ENCODE measurements at places on chromosomes 4 and X.

GRCh38 chr4:91488946-91489345 is 814.8 kb upstream of the GRID2 start:
- no peak for DNase-seq

GRCh38 chrX:10467793-10468192 is 152.6 kb downstream of the MID1 start:
- H3K27ac ChIP-seq, result no peak overlapping the region
- no peak for DNase-seq
- H3K27me3 ChIP-seq, result no peaks in the 10 kb centered on the region
- peaks cover 21% of the 10 kb centered on the region for H3K36me3 ChIP-seq
- peaks cover 2% of the 10 kb centered on the region for H3K4me1 ChIP-seq
- H3K4me3 ChIP-seq, result no peak overlapping the region

GRCh38 chr4:5976431-5976830 is 41.8 kb downstream of the C4orf50 start:
- no peaks in the 10 kb centered on the region for H3K36me3 ChIP-seq
- no peak overlapping the region for H3K4me3 ChIP-seq
- no peak for DNase-seq
- H3K4me1 ChIP-seq, result no peaks in the 10 kb centered on the region
- H3K27ac ChIP-seq, result no peak overlapping the region
- peaks cover 27% of the 10 kb centered on the region for H3K27me3 ChIP-seq

GRCh38 chr4:37001688-37002436 is 242.7 kb upstream of the NWD2 start:
- H3K27ac ChIP-seq, result no peak overlapping the region
- no peaks in the 10 kb centered on the region for H3K27me3 ChIP-seq
- DNase-seq, result no peak
- no peaks in the 10 kb centered on the region for H3K36me3 ChIP-seq
- no peak overlapping the region for H3K4me3 ChIP-seq

DNA sequence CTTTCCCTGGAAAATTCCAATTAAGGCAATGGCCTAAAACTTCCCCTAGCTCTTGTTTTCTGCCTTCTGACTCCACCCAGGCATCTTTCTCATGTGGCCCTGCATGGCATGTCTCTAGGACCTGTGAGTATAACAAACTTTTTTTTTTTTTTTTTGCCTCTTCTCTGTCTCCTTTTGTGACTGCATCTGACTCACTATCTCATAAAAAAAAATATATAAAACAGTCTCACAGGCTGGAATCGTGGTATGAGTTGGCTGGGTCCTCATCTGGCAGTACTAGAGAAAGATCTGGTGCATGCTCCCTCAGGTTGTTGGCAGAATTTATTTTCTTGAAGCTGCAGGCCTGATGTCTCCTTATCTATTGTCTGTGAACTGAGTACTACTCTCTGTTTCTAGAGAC is 313.9 kb downstream of the TECRL start:
- H3K27me3 ChIP-seq, result no peaks in the 10 kb centered on the region
- no peak overlapping the region for H3K4me3 ChIP-seq
- H3K36me3 ChIP-seq, result no peaks in the 10 kb centered on the region
- no peak overlapping the region for H3K27ac ChIP-seq

DNA sequence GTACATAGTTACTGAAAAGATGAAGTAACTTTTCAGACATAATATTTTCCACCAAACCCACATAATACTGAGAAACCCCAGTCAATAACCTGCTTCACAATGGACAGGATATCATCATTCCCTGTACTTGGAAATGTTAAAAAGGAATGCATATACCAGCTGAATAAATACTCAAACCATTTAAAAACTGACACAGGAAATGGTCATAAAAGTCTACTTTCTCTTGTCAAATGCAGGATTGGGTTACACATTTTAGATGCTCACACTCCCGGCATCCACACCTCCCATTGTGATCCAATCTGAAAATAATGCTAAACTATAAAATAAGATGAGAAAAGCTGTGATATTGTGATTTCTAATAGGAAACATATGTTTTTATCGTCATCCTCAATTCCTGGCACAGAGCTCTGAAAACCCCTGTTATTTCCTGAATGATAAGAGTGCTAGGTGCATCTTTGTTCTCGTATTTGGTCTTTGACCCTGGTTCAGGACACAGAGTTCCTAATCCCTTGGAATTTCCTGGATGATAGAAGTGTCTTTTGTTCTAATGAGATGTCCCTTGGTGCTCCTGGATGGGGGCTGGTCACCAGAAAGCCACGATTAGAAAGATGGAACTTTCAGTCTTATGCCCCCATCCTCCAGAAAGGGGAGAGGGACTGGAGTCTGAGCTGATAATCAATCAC is 821.3 kb downstream of the TRIML1 start:
- H3K4me3 ChIP-seq, result no peak overlapping the region
- no peak for DNase-seq
- H3K36me3 ChIP-seq, result peaks cover 2% of the 10 kb centered on the region
- no peak overlapping the region for H3K27ac ChIP-seq
- peaks cover 3% of the 10 kb centered on the region for H3K27me3 ChIP-seq

DNA sequence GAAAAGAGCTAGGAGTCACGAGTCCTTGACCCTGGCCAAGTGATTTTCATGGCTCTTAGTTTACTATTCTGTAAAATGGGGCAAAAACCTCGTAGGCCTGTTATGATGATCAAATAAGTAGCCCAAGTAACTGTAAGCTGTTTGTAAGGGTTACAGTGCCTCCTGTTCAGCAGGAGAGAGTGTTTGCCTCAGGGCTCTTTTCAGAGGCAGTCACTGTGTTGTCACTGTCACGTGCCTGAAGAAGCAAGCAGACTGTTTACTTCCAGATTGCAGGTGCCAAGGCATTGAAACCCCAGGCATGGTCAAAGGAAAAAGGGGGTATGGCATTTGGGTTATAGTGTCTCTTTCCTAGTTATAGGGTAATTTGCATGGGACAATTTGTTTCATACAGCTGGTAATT is 4.5 kb downstream of the RAB39B start:
- DNase-seq, result no peak
- no peak overlapping the region for H3K4me3 ChIP-seq
- peaks cover 7% of the 10 kb centered on the region for H3K4me1 ChIP-seq
- H3K36me3 ChIP-seq, result peaks cover 2% of the 10 kb centered on the region
- H3K27me3 ChIP-seq, result no peaks in the 10 kb centered on the region

GRCh38 chrX:1392376-1393068 is 609 bp upstream of the SLC25A6 start:
- peaks cover 25% of the 10 kb centered on the region for H3K36me3 ChIP-seq
- peak; percentile 50 for DNase-seq
- H3K4me3 ChIP-seq, result peak overlapping the region; percentile 94
- peak overlapping the region; percentile 94 for H3K27ac ChIP-seq
- no peaks in the 10 kb centered on the region for H3K27me3 ChIP-seq

- H3K4me1 ChIP-seq, result peaks cover 2% of the 10 kb centered on the region
- no peak overlapping the region for H3K27ac ChIP-seq
- no peaks in the 10 kb centered on the region for H3K36me3 ChIP-seq
- no peak for DNase-seq
These were observed 11.3 kb downstream of the ARL13A start for GRCh38 chrX:100980608-100981497.

- H3K27me3 ChIP-seq, result no peaks in the 10 kb centered on the region
- H3K27ac ChIP-seq, result no peak overlapping the region
- DNase-seq, result no peak
These were observed 1344.0 kb downstream of the FSTL5 start for GRCh38 chr4:160819791-160820190.

DNA sequence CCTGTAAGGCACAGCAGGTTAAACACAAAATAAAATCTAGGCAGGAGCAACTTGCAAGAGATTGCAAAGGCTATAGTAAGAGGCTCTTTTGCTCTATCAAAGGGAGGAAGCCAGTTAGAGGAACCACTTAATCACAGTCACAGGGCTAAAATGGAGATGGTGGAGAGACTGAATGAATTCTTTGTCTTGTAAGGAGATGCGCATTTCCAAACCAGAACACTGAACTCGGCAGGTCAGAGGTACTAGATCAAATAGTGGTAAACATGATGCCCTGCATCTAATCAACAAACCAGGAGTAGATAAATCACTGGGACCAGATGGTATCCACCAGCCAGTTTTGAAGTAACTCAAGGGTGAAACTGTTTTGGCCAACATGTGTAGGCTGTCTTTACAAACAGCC is 55.8 kb downstream of the GPC4 start:
- no peak for DNase-seq
- no peak overlapping the region for H3K27ac ChIP-seq
- H3K4me3 ChIP-seq, result no peak overlapping the region
- no peaks in the 10 kb centered on the region for H3K27me3 ChIP-seq
- no peaks in the 10 kb centered on the region for H3K36me3 ChIP-seq

- no peak overlapping the region for H3K4me3 ChIP-seq
- peaks cover 9% of the 10 kb centered on the region for H3K4me1 ChIP-seq
- H3K27me3 ChIP-seq, result no peaks in the 10 kb centered on the region
These were observed 342.7 kb upstream of the PABPC4L start for GRCh38 chr4:134544303-134544770.

GRCh38 chr4:2689825-2690700 is 66.1 kb downstream of the TNIP2 start:
- H3K4me1 ChIP-seq, result peaks cover 1% of the 10 kb centered on the region
- no peaks in the 10 kb centered on the region for H3K27me3 ChIP-seq
- H3K4me3 ChIP-seq, result no peak overlapping the region

- no peaks in the 10 kb centered on the region for H3K4me1 ChIP-seq
- H3K36me3 ChIP-seq, result no peaks in the 10 kb centered on the region
- H3K4me3 ChIP-seq, result no peak overlapping the region
- DNase-seq, result no peak
- peaks cover 3% of the 10 kb centered on the region for H3K27me3 ChIP-seq
- H3K27ac ChIP-seq, result no peak overlapping the region
These were observed 1176.7 kb downstream of the NLGN4X start for GRCh38 chrX:5051831-5052491.

DNA sequence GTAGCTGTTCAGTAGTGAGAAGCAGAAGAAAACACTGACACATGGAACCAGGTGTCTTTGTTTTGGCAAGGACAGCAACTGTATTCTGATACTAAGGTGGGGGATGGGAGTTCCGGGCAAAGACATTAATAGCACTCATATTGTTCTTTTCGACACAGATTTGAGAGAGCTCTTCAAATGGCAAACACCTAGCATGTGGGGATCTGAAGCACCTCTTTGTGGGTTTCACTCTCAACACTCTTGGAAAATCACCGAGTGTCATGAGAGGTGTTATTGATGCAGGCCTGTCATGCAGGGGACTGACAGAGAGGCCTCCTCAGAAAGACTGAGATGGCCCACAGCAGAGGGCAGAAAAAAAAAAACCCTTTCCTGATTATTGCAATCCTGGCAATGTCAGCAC is 228.4 kb upstream of the VCX start:
- no peak overlapping the region for H3K27ac ChIP-seq
- H3K27me3 ChIP-seq, result peaks cover 3% of the 10 kb centered on the region
- no peaks in the 10 kb centered on the region for H3K36me3 ChIP-seq
- H3K4me1 ChIP-seq, result no peaks in the 10 kb centered on the region

DNA sequence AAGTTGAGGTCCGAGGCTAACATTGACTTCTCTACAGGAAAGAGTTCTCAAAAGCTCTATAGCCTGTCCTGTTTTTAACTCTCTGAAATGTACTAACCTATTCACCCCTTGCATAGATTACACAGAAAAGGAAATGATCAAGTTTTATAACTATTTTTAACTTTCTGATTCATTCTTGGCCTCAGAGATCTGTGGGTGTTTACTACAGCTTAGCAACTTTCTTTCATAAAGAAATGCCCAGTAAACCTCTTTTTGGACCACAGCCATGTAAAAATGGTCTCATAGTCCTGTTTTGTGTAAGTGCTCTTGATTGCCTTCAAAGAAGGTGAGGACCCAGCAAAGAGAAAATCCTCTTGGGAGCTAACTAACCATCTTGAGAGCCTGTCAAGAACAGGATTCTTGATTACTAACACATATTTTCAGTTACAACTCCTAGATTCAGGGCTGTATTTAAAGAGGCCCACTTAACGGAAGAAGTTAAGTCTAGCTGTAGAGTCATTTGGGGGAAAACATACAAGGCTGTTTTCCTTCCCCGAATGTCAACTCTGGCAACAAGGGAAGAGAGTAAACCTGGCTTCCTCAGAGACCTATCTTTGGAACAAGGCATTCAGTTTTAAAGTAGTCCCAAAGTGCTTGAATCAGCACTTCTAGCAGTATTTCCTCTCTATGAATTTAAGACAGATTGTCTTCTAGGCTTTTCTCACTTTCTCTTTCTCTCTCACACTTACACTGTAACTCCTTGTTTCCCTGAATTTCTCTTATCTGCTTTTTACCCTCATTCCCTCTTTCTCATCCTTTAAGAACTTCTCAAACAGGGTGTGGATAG is 78.2 kb downstream of the IL21 start:
- no peak overlapping the region for H3K4me3 ChIP-seq
- H3K4me1 ChIP-seq, result peaks cover 6% of the 10 kb centered on the region
- H3K36me3 ChIP-seq, result no peaks in the 10 kb centered on the region
- H3K27me3 ChIP-seq, result no peaks in the 10 kb centered on the region
- no peak overlapping the region for H3K27ac ChIP-seq
- no peak for DNase-seq

- no peak overlapping the region for H3K27ac ChIP-seq
- no peak overlapping the region for H3K4me3 ChIP-seq
- no peaks in the 10 kb centered on the region for H3K36me3 ChIP-seq
- H3K27me3 ChIP-seq, result no peaks in the 10 kb centered on the region
- DNase-seq, result no peak
These were observed 193.6 kb upstream of the BANK1 start for GRCh38 chr4:101596781-101597552.

DNA sequence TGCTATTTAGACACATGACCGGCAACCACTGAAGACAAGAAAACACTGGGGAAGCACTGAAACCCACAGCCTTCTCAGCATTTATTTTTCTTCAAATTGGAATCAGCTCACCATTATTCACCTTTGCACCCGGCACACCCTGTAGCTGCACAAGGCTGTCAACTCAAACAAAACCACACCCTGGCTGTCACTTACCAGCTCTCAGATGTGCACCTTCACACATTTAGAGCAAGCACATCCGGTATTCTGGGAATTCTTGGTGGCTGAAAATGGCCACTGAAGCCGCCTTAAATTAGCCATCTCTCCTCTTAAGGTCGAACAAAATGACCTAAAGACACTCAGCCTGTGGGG is 5.9 kb downstream of the ZFYVE28 start:
- no peaks in the 10 kb centered on the region for H3K36me3 ChIP-seq
- no peak for DNase-seq
- H3K27me3 ChIP-seq, result peaks cover 73% of the 10 kb centered on the region
- H3K4me1 ChIP-seq, result peaks cover 9% of the 10 kb centered on the region
- H3K27ac ChIP-seq, result no peak overlapping the region

DNA sequence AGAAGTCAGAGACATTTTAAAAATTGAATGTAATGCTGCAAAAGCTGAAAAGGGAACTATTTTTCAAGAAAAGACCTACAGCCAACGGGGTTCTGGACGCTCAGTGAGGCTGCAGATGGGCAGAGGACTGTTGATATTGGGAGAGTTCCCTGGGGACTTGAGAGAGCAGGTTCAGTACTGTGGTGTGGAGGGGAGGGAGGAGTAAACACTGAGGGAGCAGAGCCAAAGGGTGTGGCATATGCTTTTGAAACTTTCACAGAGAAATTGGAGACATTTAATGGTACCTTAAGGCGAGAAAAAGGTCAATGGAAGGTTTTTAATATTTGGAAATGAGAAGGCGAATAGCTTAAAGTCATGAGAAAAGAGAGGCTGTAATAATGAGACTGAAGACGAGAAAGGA is 62.2 kb upstream of the GPM6A start:
- no peak for DNase-seq
- H3K4me3 ChIP-seq, result no peak overlapping the region
- no peaks in the 10 kb centered on the region for H3K36me3 ChIP-seq
- H3K4me1 ChIP-seq, result peaks cover 6% of the 10 kb centered on the region
- no peak overlapping the region for H3K27ac ChIP-seq
